Nucleus accumbens (tissue), 56 donors: ENCODE measurements at places on chromosomes 2 and 18.
A peak's percentile ranks its signal among the peaks of the same experiment; 100 is the strongest.

DNA sequence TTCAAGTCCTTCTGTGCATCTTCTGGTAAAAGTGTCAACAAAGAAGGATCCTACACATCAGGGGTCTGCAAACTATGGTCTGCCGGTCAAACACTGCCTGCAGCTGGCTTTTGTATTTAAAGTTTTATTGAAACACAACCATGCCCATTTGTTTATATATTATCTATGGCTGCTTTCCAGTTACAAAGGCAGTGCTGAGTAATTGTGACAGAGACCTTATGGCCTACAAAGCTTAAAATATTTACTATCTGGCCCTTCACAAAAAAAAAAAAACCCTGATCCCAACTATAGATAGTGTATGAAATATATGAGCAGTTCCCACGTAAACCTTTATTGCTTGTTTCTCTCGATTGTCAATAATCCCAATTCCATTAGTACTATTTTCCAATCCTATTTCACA lies 101.4 kb downstream of the RBMS1 start:
- no peak for DNase-seq

GRCh38 chr2:12694990-12695774 lies 21.6 kb upstream of the TRIB2 start:
- DNase-seq: no peak

GRCh38 chr2:213266421-213266820 lies 17.8 kb upstream of the SPAG16 start:
- DNase-seq: no peak

- no peak for DNase-seq
Measured at GRCh38 chr2:240364582-240364960, 70.9 kb upstream of the GPC1 start.

DNA sequence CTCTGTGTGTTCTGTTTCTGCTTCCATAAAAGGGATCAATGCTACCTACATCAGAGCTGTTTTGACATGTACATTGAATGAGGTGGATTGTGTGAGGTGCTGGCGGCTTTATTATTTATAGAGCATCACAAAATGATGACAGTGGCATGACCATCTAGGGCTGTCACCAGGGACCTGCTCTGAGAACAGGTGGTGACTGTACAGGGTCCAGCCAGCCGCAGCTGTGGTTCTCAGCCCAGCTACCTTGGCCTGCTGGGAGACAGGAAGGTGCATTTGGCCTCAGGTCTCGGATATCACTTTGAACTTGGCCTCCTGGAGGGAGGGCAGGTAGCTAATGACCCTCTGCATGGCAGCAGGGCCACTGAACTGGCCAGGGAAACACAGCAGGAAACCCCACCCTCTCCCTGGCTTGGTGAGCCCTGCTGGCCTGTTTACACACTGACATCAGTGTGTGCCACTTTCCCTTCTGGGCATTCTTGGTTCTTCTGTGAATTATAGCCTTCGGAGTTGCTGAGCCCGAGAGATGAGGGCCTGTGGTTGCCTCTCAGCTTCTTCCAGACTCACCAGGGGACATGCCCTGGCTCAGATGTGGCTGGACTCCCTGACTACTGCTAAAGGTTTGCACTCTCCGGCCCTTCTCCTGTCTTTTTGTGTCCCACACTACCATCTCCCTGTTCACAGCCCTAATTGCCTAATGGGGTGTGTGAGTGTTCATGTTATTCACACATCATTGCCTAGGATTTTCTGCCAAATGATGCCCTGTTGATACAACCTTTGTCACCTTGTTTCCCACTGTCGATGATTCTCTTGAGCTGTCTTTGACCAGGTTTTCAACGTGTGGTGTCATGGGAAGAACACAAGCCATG lies 109.2 kb upstream of the RAB12 start:
- DNase-seq: no peak

GRCh38 chr18:77016936-77017335 lies 115.6 kb downstream of the MBP start:
- DNase-seq: peak; percentile 93
